ENCODE measurements at places on chromosomes 16 and 17. TPM values are rescaled to one million over a fixed set of nuclear protein-coding genes. Genes with fewer than 3 reads are reported as not detected.

Gene CDK5R1
- total RNA-seq: 7.9 TPM

Gene MFSD6L
- not detected for total RNA-seq

Gene SLC9A5
- total RNA-seq: 1.7 TPM

Gene MIS12
- 11.5 TPM for total RNA-seq

Gene CLEC19A
- not detected for total RNA-seq

Gene HAS3
- 6.9 TPM for total RNA-seq

- no peak overlapping the region for H3K4me3 ChIP-seq
- DNase-seq: no peak
- no peaks in the 10 kb centered on the region for H3K36me3 ChIP-seq
- H3K27me3 ChIP-seq: no peaks in the 10 kb centered on the region
- no peaks in the 10 kb centered on the region for H3K4me1 ChIP-seq
These were observed 1741.7 kb downstream of the TP53TG3F start for GRCh38 chr16:35201151-35201550.

GRCh38 chr17:47204722-47205418 lies 4.3 kb upstream of the MYL4 start:
- no peaks in the 10 kb centered on the region for H3K27me3 ChIP-seq
- H3K4me1 ChIP-seq: no peaks in the 10 kb centered on the region
- H3K4me3 ChIP-seq: no peak overlapping the region

- DNase-seq: no peak
- peaks cover 8% of the 10 kb centered on the region for H3K36me3 ChIP-seq
- H3K4me1 ChIP-seq: peaks cover 22% of the 10 kb centered on the region
These were observed 9.8 kb downstream of the SLC7A6OS start for GRCh38 chr16:68300734-68301459.

DNA sequence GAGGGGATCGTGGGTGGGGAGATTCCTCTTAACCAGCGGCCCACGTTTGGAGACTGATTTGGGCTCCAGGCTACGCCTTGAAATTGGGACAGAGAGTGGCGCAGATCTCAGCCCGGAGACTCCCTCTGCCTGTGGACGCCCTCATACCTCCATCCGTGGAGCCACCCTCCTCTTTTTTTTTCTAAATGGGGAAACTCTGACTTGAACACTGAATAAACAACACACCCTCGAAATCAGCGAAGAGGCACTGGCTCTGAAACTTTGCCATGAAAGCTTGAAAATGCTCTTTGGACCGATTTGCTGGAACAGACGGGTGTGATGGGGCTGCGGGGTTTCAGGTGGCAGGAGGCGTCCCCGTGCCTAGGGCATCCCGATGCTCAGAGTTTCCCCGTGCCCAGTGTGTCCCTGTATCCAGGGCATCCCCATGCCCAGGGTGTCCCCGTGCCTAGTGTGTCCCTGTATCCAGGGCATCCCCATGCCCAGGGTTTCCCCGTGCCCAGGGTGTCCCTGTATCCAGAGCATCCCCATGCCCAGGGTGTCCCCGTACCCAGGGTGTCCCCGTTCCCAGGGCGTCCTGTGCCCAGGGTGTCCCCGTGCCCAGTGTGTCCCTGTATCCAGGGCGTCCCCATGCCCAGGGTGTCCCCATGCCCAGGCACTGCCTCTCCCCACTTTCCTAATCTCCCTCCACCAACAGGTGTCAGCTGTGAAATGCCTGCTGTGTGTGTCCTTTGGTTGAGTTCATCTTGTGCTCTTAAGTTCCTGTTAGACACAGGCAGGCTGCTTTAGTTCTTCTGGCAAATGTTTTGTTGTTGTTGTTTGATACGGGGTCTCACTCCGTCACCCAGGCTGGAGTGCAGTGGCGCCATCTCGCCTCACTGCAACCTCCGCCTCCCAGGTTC lies 187.0 kb downstream of the SEC14L1 start:
- H3K4me3 ChIP-seq: no peak overlapping the region
- peak overlapping the region; percentile 99 for H3K27ac ChIP-seq
- peaks cover 98% of the 10 kb centered on the region for H3K4me1 ChIP-seq
- H3K36me3 ChIP-seq: no peaks in the 10 kb centered on the region

- no peaks in the 10 kb centered on the region for H3K27me3 ChIP-seq
- peaks cover 5% of the 10 kb centered on the region for H3K36me3 ChIP-seq
- no peak for DNase-seq
- no peak overlapping the region for H3K4me3 ChIP-seq
- peaks cover 23% of the 10 kb centered on the region for H3K4me1 ChIP-seq
These were observed 1.5 kb upstream of the NT5C start for GRCh38 chr17:75133001-75133400.

GRCh38 chr17:10270258-10270657 lies 71.9 kb upstream of the GAS7 start:
- H3K4me3 ChIP-seq: no peak overlapping the region
- H3K36me3 ChIP-seq: no peaks in the 10 kb centered on the region
- H3K4me1 ChIP-seq: no peaks in the 10 kb centered on the region
- DNase-seq: no peak
- no peak overlapping the region for H3K27ac ChIP-seq
- H3K27me3 ChIP-seq: no peaks in the 10 kb centered on the region

- DNase-seq: no peak
- H3K27me3 ChIP-seq: peaks cover 9% of the 10 kb centered on the region
- H3K27ac ChIP-seq: no peak overlapping the region
- no peaks in the 10 kb centered on the region for H3K36me3 ChIP-seq
These were observed 3.0 kb downstream of the KRT27 start for GRCh38 chr17:40779181-40779909.

DNA sequence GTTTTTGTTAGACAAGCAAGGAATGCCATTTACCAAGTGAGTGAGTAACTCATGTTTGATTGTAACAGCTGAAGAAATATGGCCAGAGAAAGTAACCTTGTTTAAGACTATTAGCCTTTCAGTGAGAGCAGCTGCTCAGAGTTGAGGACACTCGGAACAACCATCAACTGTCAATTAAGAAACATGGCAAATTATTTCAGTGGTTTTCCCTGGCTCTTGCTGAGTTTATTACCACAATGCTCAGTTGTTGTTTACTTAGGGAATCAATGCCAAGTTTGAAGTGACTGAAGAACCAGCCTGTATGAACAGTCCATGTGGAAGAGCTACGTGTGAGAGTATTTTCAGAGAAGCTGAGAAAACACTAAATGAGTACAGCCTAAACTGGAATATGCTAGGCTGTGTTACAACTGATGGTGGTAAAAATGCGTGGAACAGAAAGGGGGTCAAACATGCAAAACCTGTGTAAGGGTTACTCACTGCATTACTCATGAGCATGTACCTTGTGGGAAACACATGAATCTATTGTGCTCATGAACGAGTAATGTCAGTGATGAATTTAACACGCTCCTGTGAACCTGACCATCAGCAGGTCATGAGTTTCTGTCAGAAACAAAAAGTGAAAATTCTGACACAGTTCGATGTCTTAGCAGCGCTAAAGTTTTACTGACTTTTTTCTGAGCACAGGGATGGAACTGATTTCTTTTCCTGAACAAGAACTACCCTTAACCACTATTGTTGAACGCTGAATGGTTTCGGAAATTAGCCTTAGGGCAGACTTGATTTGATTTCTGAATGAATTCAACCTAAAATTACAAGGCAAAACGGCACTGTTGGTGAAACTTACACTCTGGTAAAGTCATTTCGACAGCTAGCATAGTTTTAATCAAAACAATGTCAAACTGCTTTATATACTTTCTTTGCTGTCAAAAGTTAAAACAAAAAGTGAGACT lies 33.5 kb downstream of the GNA13 start:
- H3K36me3 ChIP-seq: no peaks in the 10 kb centered on the region
- H3K27ac ChIP-seq: peak overlapping the region; percentile 69
- H3K4me3 ChIP-seq: peak overlapping the region; percentile 24
- DNase-seq: peak; percentile 36

- no peak overlapping the region for H3K27ac ChIP-seq
- H3K27me3 ChIP-seq: no peaks in the 10 kb centered on the region
- DNase-seq: no peak
- H3K36me3 ChIP-seq: no peaks in the 10 kb centered on the region
- no peak overlapping the region for H3K4me3 ChIP-seq
These were observed 53.5 kb downstream of the ABR start for GRCh38 chr17:1126250-1126797.

GRCh38 chr16:88533932-88534637 lies 36.1 kb upstream of the ZC3H18 start:
- no peak overlapping the region for H3K4me3 ChIP-seq
- H3K4me1 ChIP-seq: no peaks in the 10 kb centered on the region
- H3K27ac ChIP-seq: no peak overlapping the region
- no peak for DNase-seq
- no peaks in the 10 kb centered on the region for H3K27me3 ChIP-seq

DNA sequence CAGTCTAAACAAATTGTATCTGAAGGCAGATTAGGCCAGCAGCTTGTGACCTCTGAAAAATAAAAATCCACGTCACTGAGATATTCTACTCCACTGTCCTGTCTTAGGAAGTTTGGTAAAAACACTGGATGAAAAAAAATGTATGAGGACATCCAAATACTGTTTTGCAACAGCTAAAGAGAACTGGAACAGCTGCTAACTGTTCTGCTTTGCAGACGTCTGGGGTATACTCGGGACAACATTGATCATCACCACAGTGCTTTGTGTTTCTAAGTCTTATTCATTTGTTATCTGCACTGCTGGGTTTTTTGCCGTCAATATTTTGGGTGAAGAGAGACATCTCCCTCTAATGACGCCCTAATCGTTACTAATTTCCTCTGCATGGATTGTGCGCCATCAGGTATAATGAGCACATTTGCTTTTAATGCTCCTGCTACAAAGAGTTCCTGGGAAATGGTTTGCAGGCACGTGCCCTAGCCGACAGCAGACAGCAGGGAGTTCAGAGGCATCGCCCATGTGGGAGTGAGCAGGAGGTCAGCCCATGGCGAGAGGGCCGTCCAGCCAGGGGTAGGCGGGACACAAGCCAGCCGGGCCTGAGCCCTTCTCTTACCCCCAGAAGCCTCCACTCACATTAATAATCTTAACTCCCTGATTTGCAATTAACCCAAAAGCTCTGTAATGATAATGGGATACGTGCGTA lies 87.0 kb downstream of the CBLN1 start:
- H3K4me1 ChIP-seq: no peaks in the 10 kb centered on the region
- no peaks in the 10 kb centered on the region for H3K36me3 ChIP-seq
- H3K4me3 ChIP-seq: no peak overlapping the region
- no peak overlapping the region for H3K27ac ChIP-seq

DNA sequence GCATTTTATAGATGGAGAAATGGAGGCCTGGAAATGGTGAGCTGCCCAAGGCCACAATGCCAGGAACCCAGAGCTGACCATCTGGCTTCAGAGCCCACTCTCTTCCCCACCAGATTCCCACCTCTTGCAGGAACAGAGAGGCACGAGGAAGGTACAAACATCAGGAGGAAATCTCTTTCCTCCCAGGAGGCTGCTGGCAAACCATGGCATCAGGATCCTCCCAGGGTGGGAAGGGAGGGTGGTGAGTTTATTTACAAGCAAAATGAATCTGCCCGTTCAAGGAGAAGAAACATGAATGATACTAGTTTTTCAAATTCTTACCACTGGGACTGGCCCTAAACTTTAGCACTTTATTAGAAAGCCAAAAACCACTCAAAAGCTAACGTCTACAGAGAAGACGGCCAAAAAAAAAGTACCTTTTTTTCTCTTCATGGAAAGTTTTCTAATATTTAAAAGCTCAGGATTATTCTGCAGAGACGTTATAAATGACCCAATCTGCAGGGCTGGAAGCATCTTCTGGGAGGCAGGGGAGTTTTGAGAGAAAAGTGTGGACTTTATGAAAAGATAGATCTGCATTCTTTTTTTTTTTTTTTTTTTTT lies 79.1 kb downstream of the NXN start:
- DNase-seq: no peak
- H3K4me3 ChIP-seq: no peak overlapping the region
- no peak overlapping the region for H3K27ac ChIP-seq
- H3K27me3 ChIP-seq: no peaks in the 10 kb centered on the region
- peaks cover 29% of the 10 kb centered on the region for H3K4me1 ChIP-seq
- no peaks in the 10 kb centered on the region for H3K36me3 ChIP-seq

DNA sequence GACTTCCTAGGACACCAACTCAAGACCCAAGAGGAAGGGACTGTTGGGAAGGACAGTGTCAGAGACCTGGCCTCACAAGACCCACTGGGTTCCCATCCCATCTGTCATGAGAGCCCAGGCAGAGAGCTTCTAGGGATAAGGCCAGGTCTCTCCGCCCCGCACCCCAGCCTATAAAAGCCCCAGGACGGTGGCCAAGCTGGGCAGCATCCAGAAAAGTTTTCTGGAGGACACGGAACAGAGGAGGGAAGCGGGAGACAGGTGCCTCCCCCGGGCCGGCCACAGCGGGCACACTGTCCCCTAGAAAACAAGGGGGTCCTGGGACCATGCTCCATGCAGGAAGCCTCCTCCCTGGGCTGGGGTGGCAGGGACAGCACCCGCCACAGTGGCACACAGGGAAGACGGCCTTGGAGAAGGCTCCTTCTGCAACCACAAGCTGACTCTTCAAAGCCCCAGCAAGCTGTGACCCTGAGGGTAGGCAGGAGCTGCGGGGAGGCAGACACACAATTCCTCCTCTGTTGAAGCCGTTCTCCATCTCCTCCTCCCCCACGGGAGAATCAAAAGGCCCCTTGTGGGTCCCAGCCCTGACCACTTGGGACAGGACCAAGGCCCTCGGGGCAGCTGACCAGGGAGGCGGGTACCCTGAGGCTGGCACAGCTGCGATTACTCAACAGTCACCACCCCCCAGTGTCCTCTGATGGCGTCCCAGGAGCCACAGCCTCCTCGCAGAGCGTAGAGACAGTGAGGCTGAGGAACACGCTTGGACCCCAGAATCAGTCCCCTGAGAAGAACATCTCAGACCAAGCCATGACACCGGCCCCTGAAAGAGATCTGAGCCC lies 26.1 kb downstream of the TRPV3 start:
- H3K4me3 ChIP-seq: no peak overlapping the region
- no peak for DNase-seq
- no peaks in the 10 kb centered on the region for H3K36me3 ChIP-seq
- H3K27ac ChIP-seq: no peak overlapping the region

DNA sequence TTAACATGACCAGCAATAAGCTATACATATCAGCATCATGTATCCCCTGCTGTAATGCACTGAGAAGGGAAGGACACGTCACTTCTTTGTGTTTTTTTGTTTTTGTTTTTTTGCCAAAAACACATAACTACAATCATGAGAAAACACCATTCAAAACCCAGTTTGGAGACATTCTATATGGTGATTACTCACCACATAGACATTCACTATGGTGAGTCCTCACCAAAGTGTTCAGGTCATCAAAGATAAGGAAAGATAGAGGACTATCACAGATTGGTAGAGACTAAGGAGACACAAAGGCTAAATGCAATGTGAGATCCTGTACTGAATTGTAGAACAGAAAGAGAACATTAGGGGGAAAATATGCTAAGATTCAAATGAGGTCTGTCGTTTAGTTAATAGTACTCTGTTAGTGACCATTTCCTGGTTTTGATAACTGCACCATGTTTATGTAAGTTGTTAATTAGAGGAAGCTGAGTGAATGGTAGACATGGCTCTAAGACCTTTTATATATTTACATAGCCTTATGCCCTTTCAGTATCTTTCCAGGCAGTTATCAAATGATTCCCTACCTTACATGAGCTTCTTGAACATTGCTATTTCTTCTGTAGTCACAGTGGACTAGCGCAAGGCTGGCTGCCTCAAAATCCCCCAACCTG lies 46.6 kb downstream of the PIK3R5 start:
- no peak for DNase-seq
- H3K36me3 ChIP-seq: no peaks in the 10 kb centered on the region
- H3K4me3 ChIP-seq: no peak overlapping the region
- no peaks in the 10 kb centered on the region for H3K27me3 ChIP-seq

- H3K4me3 ChIP-seq: no peak overlapping the region
- H3K4me1 ChIP-seq: peaks cover 19% of the 10 kb centered on the region
- DNase-seq: no peak
- no peaks in the 10 kb centered on the region for H3K27me3 ChIP-seq
- H3K27ac ChIP-seq: peak overlapping the region; percentile 91
These were observed 6.6 kb upstream of the PDP2 start for GRCh38 chr16:66873685-66874055.
